Nucleus accumbens (tissue), 56 donors: ENCODE measurements at places on chromosomes 3 and 15.

DNA sequence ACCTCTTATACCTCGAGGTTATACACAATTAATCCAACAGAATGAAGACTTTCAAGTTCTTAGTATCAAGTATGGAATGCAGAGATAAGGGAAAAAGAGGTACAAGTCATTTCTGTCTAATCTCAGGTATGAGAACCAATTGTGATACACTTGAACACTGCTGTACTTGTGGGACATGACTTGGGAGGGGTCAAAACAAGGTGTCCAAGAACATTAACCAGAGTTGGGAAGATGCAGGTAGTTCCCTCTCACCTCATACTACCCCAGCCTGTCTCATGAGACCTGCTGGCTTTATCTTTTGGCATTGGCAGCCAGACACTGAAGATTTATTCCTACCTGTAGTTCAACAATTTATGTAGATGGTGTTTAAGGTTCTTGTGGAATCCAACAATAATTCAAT lies 209.7 kb downstream of the NR1D2 start:
- no peak for DNase-seq

DNA sequence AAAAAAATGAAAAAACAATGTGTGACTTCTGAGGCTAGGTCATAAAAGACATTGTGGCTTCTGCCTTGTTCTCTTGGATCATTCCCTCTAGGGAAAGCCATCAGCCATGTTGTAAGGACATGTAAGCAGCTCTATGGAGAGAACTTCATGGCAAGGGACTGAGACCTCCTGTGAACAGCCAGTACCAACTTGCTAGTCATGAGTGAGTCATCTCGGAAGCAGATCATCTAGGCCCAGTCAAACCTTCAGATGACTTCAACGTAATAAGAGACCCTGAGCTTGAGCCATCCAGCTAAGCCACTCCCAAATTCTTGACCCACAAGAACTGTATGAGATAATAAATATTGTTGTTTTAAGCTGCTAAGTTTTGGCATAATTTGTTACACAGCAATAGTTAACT lies 4.9 kb downstream of the MON1A start:
- no peak for DNase-seq

GRCh38 chr3:12886106-12886679 lies 44.8 kb upstream of the RPL32 start:
- no peak for DNase-seq

GRCh38 chr3:174430986-174431385 lies 428.1 kb upstream of the NAALADL2 start:
- no peak for DNase-seq

GRCh38 chr15:80549654-80550053 lies 145.5 kb upstream of the ABHD17C start:
- DNase-seq = no peak

GRCh38 chr3:16297997-16298885 lies 33.2 kb downstream of the OXNAD1 start:
- no peak for DNase-seq

DNA sequence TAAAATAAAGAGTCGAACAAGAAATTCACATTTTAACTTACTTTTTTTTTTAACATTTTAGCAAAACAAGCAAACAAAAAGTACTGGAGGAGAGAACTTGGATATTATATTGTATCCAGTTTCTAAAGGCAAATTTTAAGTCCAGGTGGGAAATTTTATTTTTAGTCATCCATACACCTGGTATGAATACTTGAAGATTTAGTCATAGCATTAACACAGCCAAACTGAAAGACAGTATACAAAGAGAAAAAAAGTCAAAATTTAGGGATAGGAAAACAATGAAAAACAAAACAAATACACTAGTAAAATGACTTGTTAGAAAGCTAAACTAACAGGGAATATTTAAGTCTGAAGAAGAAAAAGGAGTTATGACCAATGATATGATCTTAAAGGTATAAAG lies 69.1 kb downstream of the PROS1 start:
- DNase-seq = no peak

DNA sequence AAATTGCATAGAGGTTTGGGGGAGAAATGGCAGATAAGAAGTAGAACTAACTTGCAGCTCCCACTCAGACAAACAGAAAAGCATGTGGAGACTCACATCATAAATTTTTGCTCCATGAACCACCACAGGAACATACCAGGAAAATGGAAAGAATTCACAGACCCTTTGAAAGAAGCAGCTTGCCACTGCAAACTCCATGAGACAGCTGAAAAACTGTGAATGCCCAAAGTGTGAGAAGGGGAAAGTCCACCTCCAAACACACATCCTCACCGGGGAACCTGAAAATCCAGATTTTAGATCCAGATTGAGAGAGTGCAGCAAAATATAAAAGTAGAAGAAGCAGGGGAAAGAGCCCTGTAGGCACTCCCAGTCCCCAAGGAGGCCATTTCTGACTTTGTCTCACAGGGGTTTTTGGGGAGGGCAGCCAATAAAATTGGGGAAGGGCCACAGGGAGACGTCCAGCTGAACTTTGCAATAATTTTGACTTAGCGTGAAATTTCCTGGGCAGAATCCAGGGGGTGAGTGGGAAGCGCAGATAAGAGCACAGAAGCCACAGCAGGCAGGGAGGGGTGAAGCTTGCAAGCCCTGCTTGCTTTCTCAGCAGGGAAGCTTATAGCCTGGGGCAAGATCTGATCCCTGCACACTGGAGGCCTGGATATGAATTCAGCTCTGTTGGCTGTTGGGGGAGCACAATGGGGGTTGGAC lies 183.4 kb upstream of the UBE2E2 start:
- DNase-seq = no peak

- DNase-seq = no peak
These were observed 113.1 kb downstream of the TIGIT start for GRCh38 chr3:114406922-114407321.

DNA sequence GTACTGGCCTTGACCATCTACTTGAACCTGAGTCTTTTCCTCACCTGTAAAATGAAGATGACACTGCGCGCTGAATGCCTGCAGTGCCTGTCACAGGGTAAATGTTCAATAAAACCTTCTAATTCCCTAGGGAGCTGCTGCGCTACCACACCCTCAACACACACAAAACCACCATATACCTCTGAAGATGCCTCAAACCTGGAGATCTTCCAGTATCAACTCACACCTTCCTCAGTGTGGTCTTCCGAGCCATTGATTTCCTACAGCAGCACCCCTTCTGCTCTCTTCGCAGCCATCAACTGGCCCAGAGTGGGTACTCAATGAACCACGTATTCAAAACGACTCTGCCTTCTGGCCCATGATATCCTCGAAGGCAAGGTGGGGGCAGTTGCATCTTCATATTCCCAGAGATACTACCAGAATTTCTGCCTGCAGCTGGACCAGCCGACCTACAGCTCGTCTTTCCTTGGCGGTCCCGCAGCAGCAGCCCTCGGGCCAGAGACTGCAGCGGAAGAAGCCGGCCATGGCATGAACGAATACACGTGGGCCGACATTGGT lies 695 bp downstream of the RPL32 start:
- DNase-seq = no peak

- no peak for DNase-seq
These were observed 114.6 kb upstream of the C15orf61 start for GRCh38 chr15:67406257-67406861.

DNA sequence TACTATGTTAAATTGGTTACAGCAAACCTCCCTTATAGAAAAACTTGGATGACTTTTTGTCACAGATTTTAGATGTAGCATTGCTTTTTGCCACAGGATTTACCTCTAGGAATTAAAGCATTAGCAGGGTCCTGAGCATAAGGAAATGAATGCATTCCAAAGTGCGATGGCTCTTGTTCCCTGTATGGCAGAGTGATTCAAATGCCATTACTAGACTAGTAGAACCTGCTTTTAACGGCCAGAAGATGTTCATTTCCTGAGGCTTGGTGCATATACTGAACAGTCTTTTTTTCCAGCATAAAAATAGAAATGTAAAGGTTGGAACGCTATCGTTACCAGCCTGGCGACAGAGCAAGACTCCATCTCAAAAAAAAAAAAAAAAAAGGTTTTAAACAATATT lies 59.4 kb downstream of the WNT5A start:
- DNase-seq = no peak

GRCh38 chr15:69080295-69081248 lies 66.1 kb downstream of the NOX5 start:
- DNase-seq = no peak

DNA sequence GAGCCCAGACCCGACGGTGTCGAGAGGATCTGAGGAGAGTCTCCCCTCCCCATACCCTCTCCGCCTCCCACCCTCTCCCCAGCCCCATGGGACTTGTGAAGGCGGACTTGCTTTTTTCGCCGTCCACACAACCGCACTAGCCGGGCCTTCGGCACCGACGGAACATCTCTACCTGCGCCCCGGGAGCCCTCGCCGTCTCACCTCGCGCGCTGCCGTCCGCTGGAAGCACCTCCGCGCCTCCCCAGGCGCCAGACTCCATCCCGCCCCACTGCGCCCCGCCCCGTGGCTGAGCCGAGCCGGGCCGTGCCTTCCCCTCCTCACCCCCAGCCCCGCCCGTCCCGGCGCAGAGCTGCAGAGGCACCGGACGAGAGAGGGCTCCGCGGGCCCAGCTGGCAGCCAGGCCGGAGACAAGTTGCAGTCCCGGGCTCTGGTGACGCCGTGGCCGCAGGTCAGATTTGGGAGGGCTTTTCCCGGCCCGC lies at the start of the genes DUOX1 and DUOXA1:
TSS of gene DUOX1 (plus strand) at position 344 of the 479 bp plus-strand sequence. CDS start 1,973 bp downstream, outside the sequence.
TSS of gene DUOXA1 (minus strand) at position 229 of the 479 bp plus-strand sequence. CDS start 6,865 bp downstream, outside the sequence.
- no peak for DNase-seq

DNA sequence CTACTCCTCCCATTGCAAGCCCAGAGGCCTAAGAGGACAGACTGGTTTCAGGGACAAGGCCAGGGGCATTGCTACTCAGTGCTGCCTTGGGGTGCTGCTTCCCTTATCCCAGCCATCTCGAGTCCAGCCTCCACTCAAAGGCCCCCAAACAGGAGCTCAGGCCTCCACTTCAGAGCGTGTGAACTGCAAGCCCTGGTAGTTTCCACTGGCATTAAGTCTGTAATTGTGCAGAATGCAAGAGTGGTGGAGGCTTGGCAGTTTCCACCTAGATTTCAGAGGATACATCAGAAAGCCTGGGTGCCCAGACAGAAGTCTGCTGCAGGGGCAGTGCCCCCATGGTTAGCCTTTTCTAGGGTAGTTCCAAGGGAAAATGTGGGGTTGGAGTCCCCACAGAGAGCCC lies 192.8 kb upstream of the ST8SIA2 start:
- no peak for DNase-seq

- DNase-seq = no peak
These were observed 436.6 kb upstream of the GBE1 start for GRCh38 chr3:82198009-82198408.

GRCh38 chr3:109640146-109640652 lies 302.9 kb upstream of the DPPA4 start:
- no peak for DNase-seq

GRCh38 chr3:135191708-135192107 lies 396.6 kb downstream of the EPHB1 start:
- DNase-seq = no peak

DNA sequence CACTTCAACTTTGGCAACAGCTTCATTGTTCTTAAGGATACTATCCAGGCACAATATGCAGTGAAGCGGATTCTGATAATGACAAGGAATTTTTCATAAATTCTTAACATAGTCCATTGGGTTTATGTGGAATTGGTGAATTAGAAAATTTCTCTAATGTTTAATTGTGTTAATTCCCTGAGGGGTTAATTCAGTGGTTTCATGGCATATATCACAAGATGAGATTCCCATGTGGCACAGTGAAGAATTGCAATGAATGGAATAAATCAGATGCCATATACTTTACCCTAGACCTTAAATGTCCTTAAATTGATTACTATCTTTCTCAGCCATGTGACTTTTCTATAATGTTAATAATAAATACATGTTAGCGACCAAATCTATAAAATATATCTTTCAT lies 1244.1 kb downstream of the ROBO2 start:
- DNase-seq = no peak

- DNase-seq = no peak
These were observed 191.1 kb downstream of the IL20RB start for GRCh38 chr3:137148917-137149316.

DNA sequence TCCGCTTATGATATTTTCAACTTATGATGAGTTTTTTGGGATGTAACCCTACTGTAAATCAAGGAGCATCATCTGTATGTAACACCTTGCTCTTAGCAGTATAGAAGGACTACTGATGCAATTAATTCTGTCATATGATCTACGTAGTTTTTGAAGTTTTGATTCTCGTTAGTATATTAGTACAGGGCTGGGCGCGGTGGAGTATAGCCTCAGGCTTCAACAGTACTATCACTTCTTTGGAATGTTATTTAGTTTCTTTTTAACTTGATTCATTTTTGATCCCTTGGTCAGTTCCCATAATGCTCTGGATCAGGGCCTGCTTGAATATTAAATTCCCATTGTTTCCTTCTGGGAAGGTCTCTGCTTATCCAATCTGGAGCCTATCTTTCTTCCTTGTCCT lies 23.9 kb upstream of the AP4E1 start:
- DNase-seq = no peak

- DNase-seq = no peak
These were observed 290.8 kb downstream of the NEK10 start for GRCh38 chr3:27078246-27078913.

DNA sequence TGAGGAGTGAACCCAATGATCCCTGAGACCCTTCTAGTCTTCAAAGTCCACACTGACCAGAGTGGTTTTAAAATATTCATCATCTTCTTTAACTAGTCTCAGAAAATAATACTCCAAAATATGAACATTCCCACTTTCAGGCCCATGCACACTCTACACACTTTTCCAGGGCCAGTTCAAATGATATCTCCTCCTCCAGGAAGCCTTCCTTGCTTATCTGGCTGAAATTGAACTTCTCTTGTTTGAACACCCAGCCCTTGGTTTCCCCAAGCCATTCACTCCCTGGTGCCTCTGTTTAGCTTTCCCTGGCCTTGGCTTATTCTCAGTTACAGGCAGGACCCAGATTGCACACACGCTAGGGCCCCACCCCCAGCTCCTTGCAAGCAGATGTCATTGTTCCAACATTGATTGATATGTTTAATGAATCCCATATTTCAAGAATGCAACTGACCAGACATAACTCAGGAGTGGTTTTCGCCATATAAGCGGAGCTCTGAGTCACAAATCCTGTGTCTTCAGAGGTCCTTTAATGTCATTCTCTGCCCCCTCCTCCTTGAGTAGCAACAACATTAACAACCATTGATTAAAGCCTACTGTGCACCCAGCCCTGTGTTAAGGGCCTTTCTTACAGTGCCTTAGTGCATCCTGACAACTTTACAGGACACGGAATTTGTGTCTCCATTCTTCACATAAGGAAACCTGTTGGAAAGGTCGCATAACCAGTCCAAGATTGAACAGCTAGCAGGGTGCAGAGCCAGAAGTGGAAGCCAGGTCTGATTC lies 2.1 kb downstream of the ITGA11 start:
- no peak for DNase-seq

- no peak for DNase-seq
These were observed 187.0 kb downstream of the NTRK3 start for GRCh38 chr15:88069561-88069960.

DNA sequence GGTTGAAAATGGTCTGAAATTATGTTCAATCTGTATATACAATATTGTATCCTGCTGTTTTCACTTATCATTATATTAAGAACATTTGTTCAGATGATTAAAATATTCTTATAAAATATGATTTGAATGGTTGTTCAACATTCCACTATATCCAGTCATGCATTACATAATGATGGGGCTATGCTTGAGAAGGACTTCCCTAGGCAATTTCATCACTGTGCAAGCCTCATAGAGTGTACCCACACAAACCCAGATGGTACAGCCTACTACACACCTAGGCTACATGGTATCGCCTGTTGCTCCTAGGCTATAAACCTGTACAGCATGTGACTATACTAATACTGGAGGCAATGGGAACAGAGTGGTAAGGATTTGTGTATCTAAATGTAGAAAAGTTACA lies 30.5 kb downstream of the SLC7A14 start:
- no peak for DNase-seq

- DNase-seq = no peak
These were observed 290.1 kb downstream of the ZIC1 start for GRCh38 chr3:147699175-147699838.

- no peak for DNase-seq
These were observed 183.2 kb upstream of the STAC start for GRCh38 chr3:36197151-36197550.
